GM20000 (cell line): ENCODE measurements at places on chromosomes 3 and 15.

DNA sequence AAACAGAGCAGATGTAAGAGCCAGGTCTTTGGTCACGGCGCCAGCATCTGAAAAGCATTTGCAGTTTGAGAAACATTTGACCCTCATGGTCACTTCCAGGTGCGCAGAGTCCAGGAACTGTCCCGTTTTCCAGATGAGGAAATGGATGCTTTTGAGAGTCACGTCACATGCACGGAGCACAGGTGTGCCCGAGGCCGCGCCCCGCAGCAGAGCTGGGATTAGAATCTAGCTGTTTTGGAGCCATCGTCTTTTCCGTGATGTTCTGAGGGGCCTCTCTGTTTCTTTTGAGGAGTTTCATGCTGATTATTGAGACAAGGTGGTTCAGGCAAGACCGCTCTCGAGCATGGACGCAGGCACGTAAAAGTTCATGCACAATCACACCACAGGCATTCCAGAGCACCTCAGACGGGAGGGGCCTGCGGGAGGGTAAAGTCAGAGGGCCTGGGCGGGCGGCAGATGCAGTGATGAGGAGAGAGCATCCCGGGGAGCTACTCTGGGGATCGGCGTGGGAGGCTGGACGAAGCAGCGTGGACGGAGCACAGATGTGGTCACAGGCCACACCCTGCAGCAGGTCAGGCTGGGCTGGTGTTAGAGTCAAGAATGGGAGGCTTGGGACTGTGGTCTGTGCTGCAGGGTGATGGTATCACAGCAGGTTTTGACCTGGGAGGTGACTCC is 139.2 kb upstream of the MEF2A start:
- DNase-seq = no peak

GRCh38 chr15:96276438-96277210 is 53.9 kb upstream of the NR2F2 start:
- no peak for DNase-seq

DNA sequence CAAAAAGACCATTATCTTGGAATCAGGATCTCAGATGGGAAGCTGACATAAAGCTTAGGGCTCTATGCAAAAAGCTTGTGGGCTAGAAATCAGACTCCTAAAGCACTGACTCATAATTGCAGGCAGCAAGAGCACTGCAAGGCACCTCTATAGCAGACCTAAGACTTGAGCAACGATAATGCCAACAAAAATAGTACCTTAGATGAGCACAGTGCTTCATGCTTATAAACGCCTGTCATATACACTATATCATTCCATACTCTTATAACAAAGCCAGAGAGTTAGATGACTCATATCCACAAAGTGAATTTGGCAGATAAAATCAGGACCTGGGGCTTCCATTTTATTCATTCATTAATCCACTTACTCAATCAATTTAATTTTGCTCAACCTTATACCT is 560.8 kb downstream of the MCTP2 start:
- no peak for DNase-seq

DNA sequence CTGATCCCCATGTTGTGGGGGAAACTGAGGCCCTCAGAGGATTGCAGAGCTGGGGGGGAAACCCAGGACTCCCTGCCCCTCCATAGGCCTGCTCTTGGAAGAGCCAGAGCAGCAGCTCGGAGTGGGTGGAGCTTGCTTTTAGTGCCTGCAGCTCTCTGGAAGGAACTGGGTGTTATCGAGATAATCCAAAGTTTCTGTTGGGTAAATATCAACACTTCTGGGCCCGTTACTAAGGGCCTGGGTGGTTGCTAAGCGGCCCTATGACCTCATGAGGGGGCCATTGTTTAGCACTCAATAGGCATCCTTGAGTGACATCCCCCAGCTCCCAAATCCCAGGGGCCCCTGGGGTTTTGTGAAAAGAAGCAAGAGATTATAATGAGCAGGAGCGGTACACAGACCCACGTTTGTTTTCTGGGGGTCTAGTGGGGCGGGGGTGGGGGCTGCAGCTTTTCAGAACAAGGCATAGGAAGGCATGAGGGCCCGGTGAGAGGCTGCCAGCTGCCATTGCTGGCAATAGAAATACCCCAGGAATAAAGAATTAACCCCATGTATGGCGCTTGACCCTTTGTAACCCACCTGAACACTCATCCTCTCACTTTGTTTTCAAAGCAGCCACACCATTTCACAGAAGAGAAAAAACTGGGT is 48.3 kb upstream of the ATP2B2 start:
- no peak for DNase-seq

GRCh38 chr3:139695426-139696313 is 17.9 kb upstream of the NMNAT3 start:
- no peak for DNase-seq

DNA sequence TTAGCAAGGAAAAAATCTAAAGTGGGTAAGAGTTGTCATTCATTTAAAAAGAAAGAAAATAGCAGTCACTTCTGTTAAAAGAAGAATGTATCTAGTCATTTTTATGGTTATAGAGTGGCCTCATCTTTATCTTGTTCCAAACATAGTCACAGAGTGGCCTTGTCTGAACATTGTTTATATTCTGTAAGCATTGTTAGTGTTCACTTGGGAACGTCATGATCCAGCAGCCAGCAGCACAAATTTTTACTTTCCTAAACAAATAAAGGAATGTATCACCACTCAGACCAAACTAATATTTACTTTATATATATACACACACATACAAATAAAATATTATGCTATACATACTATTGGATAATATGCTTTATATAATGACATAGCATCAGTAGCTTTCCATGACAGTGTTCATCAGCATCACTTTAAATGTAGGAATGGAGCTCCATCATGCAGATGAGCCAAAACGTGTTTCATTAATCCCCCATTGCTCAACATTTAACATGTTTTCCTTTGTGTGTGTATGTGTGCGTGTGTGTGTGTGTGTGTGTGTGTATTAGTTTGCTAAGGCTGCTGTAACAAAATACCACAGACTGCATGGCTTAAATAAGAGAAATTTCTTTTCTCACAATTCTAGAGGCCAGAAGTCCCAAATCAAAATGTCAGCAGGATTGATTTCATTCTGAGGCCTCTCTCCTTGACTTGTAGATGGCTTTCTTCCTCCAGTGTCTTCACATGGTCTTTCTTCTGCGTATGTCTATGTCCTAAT is 39.6 kb upstream of the GYG1 start:
- no peak for DNase-seq

GRCh38 chr15:81532001-81532400 is 158.0 kb upstream of the TMC3 start:
- DNase-seq = no peak

GRCh38 chr3:68220832-68221231 is 566.4 kb upstream of the SUCLG2 start:
- DNase-seq = no peak

GRCh38 chr15:80405970-80406369 is 1.8 kb downstream of the ARNT2 start:
- DNase-seq = no peak

DNA sequence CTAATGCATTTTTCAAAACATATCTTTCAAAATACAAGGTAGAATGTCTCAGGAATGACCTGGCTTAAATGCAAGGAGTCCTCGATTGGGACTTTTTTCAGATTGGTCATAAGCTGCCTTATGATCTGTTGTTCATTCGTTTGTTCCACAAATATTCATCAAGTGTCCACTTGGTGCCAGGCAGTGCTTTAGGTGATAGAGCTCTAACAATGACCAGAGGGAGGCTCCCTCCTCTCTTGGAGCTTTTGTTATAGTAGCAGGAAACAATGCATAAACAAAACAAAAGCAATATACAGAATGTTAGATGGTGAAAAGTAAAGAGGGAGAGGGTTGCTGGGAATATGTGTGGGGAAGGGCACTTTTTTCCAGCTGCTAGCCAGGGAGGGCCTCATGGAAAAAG is 156.1 kb downstream of the MCTP2 start:
- DNase-seq = no peak
